T-helper 2 cell (primary cell): ENCODE measurements at places on chromosomes 6 and 20.

DNA sequence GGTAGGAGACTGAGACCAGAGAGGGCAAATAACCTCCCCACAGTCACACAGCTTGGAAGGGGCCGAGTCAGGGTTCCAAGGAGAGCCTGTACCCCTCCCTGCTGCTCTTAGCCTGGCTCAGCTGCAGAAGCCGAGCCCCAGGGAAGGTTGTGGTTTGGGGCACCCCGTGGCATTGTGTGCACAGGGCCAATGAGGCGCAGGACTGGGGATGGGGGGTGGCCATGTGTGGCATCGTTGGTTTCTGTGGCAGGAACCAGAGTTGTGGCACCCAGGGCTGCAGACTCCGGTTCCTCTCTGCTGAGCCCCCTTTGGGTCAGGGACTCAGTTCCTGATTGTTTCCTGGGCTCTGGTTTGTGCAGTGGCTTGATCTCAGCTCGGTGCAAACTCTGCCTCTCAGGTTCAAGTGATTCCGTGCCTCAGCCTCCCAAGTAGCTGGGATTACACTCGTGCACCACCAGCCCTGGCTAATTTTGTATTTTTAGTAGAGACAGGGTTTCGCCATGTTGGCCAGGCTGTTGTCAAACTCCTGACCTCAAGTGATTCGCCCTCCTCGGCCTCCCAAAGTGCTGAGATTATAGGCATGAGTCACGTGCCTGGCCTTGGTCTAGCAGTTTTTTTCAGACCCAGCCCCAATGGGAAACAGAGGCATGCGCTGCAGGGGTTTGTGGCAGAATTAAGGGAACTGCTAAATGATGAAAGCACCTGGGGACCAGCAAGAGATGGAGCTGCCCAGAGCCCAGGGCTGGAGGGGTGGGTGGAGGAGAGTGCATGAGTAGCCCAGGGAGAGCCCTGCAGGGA is 221.0 kb upstream of the SULF2 start:
- no peak for DNase-seq

- no peak for DNase-seq
Measured at GRCh38 chr6:63600136-63600535, 27.9 kb downstream of the LOC128125822 start.

GRCh38 chr6:1321738-1322137 is 9.8 kb downstream of the FOXQ1 start:
- no peak for DNase-seq

DNA sequence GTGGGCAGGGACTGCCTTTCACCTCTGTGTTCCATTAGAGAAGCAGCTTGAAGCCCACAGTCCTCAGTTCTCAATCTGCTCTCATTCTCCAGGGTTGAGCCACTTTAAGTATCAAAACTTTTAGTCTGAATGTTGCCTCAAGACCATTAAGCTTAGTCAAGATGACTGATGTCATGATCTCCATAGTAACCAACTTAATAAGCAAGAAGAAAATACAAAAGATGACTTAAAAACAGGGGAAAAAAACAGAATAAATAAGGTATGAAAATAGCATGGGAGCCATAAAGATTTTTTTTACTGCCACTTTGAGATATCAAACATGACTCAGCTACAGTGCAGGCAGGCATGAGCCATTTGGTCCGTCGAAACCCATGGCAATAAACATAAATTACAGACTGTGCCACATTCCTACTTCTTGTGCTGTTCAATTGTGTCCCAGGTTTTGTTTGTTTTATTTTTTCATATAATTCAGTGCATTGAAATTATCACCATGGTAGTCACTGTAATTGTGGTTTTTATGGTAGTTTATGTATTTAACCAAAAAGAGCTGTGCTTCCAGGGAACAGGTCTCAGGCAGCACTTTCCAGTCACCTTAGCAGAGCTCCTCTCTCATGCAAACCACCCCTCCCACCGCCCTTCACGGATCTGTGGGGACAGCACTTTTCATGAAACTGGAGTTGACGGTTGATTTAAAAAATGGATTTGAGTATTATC is 156.5 kb upstream of the INSM1 start:
- no peak for DNase-seq

DNA sequence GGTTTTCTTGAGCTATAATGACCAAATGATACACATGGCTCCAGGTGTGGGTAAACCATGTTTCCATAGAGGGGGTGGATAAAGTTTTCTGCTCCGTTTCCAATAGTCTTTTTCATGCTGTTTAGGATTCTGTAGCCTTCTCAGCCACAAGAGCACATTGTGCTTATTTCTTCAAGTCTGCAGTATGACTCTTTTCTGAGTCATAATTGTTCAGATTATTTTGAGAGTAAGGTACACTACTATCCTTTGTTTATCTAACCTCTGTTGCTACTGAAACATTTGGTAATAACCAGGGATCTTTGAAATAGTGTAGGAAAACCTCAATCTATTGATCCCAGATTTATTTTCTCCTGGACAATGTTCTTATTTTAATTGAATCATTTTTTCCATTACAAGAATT is 247.9 kb upstream of the BMP2 start:
- no peak for DNase-seq

- DNase-seq: no peak
Measured at GRCh38 chr20:23302386-23302785, 48.2 kb upstream of the NXT1 start.

DNA sequence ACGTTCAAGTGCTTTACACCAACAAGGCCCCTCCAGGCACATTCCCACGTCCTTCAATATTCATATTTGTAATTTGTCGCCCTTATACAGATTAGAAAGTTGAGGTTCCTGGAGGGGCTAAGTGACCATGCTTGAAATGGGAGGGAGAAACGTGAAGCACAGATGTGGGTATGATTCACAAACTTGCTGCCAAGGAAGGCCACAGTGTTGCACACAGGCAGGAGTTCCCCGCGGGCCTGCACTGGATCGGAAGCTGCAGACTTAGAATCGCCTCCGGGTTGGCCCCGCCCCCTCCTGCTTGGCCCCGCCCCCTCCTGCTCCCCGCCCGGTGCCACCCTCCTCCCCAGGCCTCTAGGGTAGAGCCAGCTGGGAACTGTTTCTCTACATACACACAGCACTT is 58.2 kb upstream of the QKI start:
- no peak for DNase-seq

DNA sequence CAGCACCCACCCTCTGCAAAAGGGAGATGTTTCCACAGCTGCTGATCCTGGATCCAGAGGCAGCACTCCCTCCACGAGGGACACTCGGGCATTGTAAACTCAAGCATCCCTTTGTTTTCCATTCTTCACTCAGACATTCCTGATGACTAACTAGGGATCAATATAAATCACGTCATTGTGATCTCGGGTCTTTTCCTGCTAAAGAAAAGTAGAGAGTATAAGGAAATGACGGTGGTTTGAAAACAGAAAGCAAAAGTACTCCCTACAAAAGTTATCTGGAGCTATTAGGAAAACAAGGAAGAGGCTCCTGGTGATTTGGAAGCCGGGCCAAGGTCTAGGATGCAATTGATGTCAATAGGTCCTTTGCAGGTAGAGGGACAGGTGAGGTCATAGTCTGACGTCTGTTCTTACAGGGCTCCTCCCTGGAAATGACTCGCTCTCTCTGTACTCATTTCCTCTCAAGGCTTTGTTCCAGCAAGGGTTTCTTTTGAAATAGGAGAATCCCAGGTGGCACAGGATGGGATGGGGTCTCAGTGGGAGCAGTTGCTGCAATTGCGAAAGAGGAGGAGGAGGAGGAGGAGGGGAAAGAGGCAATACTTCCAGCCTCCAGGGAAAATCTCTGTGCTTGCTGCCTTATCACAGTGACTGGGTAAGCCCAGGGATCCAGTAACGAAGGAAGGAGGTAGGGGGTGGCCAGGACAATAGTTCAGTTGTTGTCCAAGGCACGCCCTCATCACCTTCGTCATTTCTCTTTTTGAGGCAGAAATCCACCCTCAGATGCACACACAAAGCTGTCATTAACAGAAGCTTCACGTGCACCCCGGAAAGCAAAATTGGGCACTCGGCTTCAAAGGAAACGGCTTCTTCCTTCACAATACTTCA is 222.8 kb downstream of the LY86 start:
- DNase-seq: peak; percentile 25

GRCh38 chr6:3727593-3728108 is 23.9 kb downstream of the PXDC1 start:
- no peak for DNase-seq

GRCh38 chr6:29653452-29654038 is 3.3 kb upstream of the MOG start:
- DNase-seq: no peak

DNA sequence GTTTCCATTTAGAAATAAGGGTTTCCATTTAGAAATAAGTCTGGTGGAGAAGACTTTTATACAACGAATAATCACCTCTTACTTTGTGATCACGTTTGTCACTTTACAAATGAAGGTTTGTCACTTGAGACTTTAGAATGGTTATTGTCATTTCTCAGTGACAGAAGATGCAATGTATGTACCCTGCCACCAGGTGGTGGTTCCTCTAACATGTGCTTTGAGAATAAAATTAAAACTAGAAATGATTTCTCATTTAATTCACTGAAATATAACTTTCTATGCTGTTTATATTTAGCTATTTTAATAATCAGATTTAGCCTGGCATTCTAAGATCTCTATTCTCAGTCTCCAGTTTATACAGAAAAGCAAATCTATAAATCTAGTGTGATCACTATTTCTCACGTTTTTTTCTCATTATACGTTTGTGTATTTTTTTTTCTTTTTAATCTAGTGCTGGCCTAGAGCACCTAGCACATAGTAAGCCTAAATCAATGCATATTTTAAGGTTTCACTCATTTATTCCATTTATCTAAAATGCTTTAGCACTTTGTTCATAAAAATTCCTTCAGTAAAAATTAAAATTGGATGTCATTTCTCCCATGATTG is 57.4 kb upstream of the TFAP2D start:
- DNase-seq: peak; percentile 3
